Activated naive CD4-positive, alpha-beta T cell (primary cell): ENCODE measurements at places on chromosomes 1 and 21.

GRCh38 chr1:53591924-53592323, 132.7 kb downstream of the DMRTB1 start:
- DNase-seq, result no peak

DNA sequence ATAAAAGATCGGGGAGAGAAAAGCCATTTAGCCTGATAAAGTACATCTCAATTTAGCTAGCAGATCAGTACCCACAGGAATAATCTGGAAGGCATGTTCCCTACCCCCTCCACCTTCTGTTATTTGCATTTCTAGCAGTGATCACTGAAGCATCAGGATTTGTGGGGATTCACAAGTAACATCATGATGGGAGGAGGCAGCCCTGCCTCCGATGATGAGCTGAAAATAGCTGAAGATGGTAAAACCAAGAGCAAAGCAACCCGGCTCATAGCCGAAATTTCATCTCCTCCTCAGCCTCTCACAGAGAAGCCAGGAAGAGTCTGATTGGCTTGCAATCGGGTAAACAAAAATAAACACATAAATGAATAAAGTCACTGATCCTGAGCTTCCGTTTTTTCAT, 2.4 kb downstream of the CCSAP start:
- DNase-seq, result no peak

GRCh38 chr1:36094621-36095061, 5.9 kb downstream of the ADPRS start:
- DNase-seq, result no peak

GRCh38 chr1:58882322-58882948, 98.6 kb upstream of the JUN start:
- DNase-seq, result no peak

GRCh38 chr1:97212671-97213070, 491.1 kb downstream of the PTBP2 start:
- no peak for DNase-seq

GRCh38 chr21:15749861-15750159, 20.0 kb downstream of the USP25 start:
- DNase-seq, result no peak

- DNase-seq, result no peak
Measured at GRCh38 chr1:153661111-153661708, 2.7 kb downstream of the SNAPIN start.

- DNase-seq, result no peak
Measured at GRCh38 chr1:168170564-168171508, 7.9 kb upstream of the TIPRL start.
